ENCODE measurements at places on chromosomes 6 and 20.

GRCh38 chr6:145155873-145156782, 579.2 kb downstream of the EPM2A start:
- DNase-seq = no peak

DNA sequence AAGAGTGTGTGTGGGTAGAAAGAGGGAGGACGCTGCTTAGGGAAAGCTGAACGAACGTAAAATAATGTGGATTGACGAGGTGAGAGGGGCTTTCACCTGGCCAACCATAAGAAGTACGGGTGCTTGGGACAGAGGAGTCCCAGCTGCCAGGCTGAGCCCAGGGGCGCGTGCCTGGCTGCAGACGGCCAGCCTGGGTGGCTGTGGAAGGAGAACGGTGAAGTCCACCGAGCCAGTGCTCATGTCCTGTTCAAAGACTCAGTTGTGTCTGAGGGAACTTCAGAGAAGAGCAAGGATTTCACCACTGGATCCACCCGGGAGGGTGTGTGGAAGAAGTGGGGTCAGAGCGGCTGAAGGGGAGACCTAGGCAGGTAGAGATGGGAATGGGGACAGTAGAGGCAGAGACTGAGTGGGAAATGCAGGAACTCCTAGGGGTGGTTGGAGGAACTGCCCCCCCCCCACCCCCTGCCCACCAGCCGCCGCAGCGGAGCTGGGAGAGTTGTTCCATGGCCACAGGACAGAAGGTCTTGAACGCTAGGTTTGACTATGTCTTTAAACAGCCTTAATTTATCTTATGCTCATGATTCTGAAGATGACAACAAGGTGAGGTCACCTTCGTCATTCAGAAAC, 68.1 kb upstream of the TBXT start:
- no peak for DNase-seq

DNA sequence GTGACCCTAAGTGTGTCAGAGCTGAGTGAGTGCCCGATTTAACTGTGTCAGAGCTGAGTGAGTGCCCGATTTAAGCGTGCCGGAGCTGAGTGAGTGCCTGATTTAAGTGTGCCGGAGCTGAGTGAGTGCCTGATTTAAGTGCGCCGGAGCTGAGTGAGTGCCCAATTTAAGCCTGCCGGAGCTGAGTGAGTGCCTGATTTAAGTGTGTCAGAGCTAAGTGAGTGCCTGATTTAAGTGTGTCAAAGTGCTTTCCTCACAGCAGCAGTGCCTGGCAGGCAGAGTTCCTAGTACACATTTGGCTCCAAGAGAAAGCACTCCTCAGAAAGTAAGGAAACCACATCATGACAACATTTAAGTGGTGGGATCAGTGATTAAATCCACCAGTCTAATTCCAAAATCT, 13.2 kb downstream of the SERAC1 start:
- DNase-seq = no peak

DNA sequence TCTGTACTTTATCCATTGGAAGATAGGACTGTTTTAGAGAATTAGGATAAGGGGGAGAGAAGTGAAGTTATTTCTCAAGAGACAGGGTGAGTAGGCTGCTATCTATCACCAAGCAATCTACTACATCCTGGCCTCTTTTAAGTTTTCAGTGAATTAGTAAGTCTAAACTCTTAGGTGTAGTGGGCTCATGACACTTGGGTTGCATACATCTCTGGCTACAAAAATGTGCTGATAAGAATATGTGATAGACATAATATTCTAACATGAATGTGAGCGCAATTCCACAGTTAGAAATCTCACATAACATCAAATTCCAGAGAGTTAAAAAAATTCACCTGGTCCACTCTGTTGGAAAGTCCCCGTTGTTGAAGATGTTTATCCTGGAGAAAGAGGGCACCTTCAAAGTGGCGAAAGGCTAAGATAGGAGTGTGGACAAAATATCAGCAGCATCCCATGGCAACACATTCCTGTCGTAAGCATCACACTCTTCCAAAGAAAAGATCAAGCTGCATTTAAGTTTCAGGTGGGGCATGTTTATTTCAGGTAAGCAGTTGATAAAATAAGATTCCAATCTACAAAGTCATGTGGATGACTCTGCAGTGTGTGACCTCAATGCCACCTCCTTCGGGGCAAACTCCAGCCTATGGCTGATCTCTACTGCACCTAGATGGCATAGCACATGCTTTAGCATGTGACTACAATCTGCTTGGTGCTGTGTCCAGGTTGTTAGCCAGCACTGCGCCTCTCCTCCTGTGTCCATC, 111.7 kb upstream of the NEDD9 start:
- no peak for DNase-seq

DNA sequence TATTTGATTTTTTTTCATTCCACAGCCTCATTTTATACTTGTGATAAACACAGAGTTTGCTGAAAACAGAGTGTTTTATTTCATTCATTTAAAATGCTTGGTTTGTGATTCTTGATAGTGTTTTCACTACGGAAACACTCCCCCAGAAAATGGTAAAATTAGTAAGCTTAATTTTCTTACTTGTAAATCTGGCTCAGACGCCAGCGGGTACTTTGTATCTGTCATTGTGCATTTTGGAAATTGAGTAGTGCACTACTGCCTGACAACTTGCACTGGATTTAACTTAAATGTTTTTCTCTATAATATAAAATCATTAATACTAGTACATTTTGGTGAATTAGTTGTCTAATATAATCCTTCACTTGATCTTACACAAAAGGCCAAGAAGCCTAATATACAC, 37.0 kb upstream of the HINT3 start:
- DNase-seq = no peak

DNA sequence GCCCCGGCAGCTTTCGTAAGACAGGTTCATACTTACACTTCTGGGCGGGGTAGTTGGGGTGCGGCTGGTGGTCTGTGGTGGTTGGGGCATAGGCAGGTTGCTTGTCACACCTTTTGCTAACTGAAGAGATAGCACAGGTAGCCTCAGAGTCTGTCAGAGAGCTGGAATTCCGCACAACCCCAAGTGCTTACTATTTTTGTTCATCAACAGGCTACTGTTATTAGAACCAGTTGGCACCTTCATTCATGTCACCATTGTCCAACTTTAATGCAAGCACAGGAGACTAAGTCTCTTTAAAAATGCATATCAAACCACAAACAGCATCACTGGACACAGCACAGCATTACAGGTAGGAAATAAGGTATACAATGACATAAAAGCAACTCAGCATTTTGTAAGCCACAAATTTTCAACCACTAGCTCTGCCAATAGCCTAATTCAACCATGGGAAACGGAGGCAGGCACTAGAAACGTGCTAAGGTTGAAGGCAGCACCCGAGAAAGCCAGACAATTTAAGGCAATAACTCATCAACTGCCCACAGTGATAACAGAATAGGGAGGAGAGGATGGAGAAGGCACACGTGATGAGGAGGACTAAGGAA, 143.8 kb downstream of the ZMYND8 start:
- DNase-seq = no peak

DNA sequence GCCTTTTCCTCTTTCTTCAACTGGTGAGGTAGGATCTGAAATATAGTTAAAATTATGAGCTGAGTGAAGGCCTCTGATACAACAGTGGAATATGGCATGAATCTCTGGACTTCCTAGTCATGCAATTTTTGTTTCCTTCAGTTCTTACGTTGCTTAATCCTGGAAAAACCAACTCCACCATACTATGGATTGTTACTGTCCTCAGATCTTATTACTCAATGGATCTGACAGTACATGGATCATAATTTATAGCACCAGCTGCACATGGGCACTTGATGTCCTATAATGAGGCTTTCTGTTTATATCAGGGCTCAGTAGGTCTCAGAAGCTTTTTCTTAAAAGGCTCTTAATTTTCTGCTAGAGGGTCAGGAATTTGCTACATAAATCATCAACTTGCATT, 1341.0 kb upstream of the EYS start:
- DNase-seq = no peak

DNA sequence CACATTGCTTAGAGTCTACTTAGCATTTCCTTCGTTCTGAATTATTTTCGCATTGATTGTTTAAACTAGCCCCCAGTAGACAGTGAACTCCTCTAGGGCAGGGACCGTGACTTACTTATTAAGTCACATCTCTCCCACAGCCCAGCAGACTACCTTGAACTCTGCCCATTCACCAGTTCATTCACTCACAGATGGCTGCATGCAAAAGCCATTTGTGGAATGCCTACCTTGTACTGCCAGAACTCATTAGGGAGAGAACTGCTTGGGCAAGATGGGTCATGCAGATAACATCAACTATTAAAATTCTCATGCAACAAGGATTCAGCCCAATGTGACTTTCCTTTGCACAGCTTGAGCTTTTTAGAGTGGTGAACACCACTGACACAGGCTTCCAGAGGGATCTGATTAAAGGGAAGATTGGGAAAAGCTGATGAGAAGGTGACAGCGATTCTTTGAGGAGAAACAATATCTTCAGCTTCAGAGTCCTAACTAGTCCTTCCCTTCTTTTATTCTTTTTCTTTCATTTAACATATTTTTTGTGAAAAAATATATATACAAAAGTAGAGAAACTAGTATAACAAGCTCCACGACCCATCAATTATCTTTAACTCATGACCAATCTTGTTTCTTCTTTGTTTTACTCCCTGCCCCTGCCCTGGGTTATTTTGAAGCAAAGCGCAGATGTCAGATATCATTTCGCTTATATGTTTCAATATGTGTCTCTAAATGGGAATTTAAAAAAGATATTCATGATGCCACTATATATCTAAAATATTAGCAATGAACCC, 273.9 kb downstream of the CDC5L start:
- peak; percentile 38 for DNase-seq

DNA sequence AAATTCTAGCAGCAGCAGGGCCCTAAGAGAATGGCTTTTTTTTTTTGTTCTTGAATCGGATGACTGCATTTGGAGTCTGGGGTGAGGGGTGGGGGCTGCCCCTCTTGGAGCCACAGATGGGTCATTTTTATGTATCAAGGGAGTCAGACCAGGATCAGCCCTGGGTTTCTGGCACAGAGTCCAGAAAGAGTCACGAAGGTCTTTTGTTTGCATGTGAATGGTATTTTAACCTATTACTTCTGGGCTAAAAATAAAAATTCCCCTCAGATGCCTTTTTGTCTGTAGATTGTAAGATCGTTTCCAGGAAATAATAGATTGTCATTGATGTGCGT, 72.5 kb downstream of the PHACTR3 start:
- no peak for DNase-seq

GRCh38 chr20:60137657-60138245, 179.5 kb downstream of the CDH26 start:
- peak; percentile 24 for DNase-seq

GRCh38 chr6:1991332-1991878, 254.0 kb downstream of the GMDS start:
- no peak for DNase-seq

DNA sequence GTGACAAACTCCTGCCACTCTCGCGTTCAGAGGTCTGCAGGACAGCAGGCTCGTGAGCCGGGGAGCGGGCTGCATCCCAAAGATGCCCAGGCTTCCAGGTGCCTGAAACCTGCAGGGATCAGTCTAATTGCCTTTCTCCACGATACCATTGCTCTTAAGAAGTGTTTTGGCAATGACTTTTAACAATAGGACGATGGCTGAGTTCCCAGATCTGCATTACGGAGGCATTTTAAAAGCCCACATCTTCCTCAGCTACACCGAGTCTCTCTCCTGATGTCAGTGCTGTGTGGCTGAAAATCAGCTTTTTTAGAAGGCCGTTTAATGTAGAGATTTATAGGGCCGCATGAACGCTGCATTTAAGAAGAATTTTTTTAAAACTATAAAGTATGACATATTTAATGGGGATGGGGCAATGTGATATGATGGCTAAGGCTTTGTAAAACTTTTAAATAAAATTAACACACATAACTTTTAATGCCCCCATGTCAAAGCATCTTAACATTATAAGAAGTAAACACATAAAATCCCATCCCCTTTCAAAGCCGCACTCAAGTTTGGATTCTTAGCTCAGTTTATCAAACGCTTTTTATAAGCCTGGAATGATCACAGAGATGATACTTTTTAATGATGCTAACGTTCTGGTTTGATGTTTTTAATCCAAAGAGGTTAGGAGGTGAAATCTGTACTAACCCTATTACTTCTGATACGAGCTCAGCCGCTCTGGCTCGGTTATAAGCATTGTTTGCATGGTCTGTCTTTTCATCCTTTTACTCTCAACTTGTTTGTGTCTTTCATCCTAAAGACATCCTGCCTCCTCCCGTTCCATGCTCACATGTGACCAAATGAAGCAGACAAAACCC, 386.0 kb downstream of the SMOC2 start:
- no peak for DNase-seq

DNA sequence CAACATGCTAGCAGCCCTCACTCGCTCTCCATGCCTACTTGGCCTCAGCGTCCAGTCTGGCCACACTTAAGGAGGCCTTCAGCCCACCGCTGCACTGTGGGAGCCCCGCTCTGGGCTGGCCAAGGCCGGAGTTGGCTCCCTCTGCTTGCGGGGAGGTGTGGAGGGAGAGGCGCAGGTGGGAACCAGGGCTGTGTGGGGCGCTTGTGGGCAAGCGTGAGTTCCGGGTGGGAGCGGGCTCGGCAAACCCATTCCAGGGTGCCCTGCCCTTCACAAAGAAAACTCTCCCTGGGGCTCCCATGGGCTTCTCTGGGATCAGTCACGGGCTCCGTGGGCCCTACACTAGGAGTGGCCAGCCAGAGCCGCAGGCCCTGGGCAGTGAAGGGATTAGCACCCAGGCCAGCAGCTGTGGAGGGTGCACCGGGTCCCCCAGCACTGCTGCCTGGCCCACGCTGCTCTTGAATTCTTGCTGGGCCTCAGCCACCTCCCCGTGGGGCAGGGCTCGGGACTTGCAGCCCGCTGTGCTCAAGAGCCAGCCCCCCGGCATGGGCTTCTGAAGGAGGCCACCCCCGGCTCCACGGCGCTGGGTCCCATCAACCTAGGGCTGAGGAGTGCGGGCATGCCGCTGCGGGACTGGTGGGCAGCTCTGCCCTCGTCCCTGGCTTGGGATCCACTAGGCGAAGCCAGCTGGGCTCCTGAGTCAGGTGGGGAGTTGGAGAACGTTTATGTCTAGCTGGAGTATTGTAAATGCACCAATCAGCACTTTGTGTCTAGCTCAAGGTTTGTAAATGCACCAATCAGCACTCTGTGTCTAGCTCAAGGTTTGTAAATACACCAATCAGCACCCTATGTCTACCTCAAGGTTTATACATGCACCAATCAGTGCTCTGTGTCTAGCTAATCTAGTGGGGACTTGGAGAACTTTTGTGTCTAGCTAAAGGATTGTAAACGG, 273.6 kb upstream of the SULF2 start:
- no peak for DNase-seq

- DNase-seq = peak; percentile 89
Measured at GRCh38 chr6:115551527-115551926, 509.2 kb downstream of the FRK start.

DNA sequence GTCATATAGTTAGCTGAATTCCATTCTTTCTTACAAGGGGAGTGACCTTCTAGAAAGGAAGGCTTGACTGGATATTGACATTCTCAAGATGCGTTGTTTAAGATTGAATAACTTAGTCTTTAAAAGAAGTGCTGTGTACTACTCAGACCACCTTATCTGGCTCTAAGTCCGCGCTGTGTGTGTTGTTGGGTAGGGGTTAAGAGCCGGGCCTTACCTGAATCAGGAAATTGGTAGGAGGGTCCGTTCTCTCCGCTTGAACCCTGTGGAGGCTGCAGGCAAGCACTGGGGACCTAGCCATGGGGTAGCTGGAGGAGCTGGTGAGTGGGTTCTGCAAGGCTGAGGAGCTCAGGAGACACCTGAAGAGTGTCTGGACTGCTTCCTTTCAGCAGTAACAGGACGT, 9.0 kb upstream of the SCML4 start:
- no peak for DNase-seq

- no peak for DNase-seq
Measured at GRCh38 chr6:48057601-48058000, 53.4 kb downstream of the PTCHD4 start.

- no peak for DNase-seq
Measured at GRCh38 chr6:139418481-139419132, 44.2 kb upstream of the CITED2 start.

Measured in SK-N-DZ (cell line).